ENCODE measurements at places on chromosomes 6 and 20.

DNA sequence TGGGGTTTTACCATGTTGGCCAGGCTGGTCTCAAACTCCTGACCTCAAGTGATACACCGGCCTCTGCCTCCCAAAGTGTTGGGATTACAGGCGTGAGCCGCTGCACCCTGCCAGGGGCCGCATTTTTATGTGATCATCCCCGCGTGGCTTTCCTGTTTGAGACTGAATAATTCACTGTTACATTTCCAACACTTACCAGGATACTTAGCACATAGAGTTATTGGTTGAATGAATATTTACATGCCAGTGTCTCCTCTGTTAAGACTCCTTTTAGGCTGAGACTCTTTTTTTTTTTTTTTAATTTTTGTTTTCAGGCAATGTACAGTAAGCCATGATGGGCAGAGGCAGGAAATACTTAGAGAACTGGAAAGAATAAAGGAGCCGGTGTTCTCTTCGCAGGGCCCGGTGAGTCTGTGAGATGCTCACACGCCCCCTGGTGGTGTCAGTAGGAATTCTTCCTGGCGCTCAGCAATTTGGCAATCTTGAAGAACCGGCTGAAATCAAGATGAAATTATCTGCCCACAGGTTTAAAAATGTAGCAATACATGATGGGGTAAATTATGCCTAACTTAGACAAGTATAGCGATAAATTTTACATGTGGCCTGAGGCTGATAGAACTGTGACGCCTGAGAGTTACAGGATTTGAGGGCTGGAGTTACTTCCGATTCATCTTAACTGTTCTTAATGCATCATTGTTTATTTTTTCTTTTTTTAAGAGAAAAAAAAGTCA lies 7.6 kb upstream of the RNF114 start:
- no peak for DNase-seq

DNA sequence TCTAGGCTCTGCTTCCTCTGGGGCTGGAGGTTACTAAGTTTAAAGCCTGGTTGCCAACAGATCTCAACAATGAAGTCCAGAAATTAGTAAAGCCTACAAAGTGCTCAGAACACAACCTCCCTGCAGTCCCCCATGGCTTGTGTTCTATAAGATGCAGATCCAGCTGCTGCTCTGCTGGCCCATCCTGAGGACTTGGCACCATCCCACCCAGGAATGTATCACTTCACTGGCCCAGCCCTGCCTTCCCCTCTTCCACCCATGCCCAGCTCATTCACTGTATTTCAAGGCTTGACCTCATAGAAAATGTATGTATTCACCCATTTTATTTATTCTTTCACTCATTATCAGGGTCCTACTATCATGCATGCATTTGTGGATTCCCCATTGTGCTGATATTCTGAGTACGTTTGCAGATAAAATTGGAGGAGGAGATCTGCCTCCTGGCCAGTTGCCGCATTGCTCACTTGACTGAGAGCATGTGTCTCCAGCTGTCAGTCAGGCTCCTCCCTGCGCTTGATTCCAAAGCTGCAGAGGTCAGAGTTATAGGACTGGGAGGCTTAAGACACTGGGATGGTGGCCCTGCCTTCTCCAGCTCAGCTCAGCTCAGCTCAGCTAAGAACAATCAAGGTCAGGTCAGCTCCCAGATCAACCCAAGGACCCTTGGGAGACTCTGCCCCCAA lies 104.8 kb downstream of the MAFB start:
- DNase-seq: no peak

DNA sequence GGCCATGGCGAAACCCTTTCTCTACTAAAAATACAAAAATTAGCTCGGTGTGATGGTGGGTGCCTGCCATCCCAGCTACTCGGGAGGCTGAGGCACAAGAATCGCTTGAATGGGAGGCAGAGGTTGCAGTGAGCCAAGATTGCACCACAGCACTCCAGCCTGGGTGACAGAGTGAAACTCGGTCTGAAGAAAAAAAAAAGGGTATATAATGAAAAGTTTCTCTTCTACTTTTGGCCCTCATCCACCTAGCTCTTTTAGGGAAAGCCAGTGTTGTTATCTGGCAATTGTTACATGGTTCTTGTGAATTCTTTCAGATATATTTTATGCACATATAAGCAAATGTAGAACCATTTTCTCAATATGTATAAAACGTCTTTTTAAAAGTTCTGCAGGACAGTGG lies 19.0 kb downstream of the KIF3B start:
- DNase-seq: no peak

DNA sequence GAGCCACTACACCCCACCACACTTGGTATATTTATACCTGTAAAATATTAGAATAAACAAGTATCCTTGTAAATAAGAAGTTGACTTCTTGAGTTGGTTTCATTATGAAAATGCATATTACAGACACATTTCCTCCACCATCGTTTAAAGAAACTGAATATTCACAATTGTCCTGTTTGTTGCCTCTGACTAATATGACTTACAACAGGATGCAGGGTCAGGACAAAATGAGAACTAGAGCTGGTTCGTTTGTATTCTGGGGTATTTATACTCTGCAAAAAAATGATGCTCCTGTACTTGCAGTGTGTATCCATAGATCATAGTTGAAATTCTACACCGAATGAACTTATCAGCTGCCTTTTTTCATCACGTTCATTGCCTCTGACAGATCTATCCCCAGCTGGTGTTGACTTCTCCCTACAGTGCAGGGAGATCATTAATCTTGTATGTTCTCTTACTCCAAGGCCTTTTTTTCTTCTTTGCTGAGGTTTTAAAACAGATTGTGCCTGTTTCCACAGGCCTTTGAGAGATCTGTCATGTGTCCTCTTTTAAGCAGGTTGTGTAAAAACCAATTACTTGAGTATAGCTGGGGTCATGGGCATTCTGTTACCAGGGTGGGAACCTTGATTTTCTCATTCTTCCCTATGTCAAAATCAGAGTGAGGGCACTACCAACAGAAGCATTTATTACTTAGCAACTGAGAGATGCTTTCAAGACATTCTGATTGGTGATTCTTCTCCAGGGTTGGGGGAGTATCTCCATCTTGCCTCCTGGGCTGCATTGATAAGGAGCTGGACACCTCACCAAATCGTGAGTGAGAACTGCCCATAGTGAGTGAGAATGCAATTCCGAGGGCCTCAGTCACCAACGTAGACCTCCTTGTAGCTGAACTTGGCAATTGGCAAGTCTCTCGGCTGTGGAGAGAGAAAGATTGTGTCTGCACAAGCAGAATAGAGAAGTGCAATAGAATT lies 78.8 kb upstream of the CD83 start:
- no peak for DNase-seq

DNA sequence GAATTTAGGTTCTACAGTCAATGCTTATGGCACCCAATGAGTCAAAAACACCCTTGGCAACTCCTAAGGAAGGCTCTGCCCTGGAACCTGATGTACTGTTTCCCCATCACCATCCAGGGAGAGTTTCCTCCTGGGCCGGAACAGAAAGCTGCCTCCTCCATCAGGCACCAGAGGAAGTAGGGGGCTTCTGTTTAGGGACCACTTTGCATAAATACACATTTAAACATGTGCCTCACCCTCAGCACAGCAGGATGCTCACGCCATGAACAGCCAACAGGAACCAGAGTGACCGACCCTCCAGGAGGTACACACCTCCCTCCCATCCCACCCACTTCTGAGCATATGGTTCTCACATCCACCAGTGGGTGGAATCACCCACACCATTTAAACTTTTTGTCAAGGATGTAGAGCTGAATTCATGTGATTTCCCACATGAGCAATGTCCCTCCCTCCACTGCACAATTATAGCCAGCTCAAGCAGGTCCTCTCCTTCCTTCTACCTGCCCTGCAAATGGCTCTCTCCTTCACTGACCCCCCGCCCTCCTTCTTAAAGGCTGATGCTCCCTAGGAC lies 14.8 kb downstream of the DDRGK1 start:
- DNase-seq: no peak

GRCh38 chr6:35319346-35320030 lies 21.9 kb downstream of the DEF6 start:
- no peak for DNase-seq

DNA sequence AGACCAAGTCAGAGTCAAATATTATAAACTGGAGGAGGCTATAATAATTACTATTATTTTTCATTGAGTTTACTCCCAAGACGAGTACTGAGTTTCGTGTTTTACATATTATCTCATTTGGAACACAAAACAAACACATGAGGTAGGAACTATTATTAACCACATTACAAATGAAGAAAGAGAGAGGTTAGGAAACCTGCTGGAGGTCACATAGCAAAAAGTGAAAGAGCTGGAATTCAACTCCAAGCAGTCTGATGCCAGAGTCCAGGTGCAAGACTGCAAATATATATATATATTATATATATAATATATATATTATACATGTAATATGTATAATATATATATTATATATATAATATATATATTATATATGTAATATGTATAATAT lies 7.3 kb downstream of the RNF24 start:
- DNase-seq: no peak

DNA sequence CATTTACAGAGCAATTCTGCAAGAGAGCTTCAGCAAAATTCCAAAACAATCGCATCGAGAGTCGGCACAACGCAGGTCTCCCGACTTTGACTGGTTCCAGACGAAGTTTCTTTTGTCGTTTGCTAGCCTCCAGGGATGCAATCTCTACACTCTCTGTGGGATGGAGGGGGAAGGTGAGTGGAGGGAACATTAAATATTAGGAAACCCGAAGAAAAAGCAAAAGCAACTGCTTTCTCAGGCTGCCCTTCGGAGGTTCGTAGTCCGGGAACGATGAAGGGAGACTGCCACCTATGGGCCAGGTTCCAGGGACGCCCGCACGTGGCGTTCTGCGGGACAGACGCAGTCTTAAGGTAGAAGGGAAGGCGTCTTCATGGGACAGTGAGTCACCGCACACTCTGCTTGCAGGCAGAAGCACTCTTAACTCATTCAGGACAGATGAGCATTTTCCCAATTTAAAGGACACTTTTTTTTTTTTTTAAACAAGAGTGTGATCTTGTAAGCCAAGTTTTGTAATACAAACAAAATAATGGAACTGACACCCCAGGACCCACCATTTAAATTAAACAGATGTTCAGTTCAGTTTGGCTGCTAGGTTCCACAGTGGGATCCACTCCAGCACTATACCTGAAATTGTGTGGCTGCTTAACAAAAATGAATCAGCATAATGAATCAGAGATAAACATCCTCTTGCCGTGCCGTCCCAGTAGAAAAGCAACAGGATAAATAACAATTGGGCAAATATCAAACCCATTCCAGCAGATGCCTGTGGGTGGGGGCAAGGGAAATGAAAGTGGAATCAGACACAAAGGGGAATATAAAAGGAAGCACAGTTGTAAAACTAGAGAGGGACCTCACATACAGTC lies 65.8 kb upstream of the ARMC2 start:
- peak; percentile 41 for DNase-seq

DNA sequence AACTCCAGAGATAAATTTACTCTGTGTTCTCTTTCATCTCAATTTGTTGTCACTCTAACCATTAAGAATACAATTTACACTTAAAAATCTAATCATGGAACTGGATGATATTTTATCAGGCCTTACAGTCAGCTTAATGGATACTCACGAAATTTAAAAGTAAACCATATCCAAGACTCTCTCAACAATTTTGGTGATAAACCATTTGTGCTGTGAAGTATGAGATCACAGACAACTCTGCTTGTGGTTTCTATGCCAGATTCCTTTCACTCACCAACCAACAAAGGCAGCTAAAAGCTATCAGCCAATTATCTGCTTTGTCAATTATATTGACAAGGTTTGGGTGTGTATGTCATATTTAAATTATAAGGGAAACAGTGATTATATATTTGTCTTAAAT lies 155.8 kb downstream of the TRDN start:
- DNase-seq: no peak

DNA sequence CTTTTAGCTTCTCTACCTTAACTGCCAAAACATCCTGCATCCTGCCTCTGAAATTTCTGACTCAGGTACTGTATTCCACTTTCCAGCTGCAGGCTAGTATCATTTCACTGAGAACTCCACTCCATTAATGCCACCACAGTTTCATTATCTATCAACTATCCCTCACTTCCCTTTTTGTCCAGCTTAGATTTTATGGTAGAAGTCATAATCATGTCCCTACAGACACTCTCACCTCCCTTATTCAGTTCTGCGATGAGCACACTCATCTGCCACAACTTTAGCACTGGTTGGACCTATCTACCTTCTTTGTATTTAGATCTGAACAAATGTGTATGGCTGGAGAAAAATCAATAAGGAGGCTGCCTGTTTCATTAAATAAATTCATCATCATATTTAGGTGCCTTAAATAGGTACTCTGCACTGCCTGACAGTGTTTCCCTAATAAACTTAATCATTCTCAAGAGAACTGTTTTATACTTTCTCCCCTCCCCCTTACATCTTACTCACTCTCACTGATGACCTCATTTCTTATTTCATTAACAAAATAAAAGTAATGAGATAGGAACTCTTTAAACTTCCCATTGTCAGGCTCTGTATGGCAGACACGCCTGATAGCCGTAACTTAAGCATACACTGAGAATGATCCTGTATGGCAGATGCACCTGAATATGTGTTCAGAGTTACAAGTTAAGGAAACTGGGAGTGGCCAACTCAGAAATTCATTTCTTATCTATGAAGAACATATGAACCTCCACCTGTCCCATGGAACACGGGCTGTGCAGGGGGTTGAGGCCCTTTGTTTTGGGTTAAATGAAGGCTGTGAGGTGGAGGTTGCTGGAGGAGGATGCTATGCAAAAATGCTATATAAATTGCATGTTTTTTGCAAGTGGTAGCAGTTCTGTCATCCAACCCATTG lies 95.3 kb upstream of the MAN1A1 start:
- DNase-seq: no peak

DNA sequence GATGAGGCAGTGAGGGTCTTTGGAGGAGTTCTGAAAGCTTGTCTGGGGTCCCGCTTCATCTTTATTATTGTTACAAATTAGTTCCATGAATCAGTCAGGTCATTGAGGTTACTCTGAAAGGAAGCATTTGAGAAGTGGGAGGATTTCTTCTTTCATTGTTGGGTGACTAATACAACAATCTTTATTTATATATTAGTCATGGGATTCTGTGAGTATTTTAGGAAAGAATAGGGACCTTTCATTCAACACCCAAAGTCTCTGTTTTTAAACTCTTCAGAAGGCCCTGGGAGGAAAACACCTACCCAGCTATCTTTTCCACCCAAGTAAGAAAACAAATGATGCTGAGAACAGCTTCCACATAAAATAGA lies 98.3 kb downstream of the SOD2 start:
- DNase-seq: no peak

DNA sequence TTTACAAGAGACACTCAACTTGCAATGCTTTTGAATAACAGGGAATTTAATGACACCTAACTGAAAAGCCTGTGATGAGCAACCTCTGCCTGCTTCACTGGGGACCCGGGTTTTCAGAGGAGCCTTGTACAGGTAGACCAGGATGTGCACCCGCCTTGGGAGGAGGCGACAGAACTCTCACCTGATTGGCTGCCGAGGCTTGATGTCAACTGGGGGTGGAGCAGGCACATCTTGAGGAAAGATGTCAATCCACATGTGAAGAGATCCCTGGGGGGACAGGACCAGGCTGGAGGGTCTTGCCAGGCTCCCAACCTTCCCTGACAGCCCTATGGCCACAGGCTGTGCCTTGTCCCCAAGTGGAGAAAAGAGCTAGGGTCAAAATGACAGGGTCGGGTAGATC lies 19.8 kb downstream of the ERGIC3 start:
- DNase-seq: no peak

GRCh38 chr6:225121-225721 lies 67.1 kb upstream of the DUSP22 start:
- DNase-seq: no peak

Measured in activated gamma-delta T cell (primary cell).